Ureter (tissue), 1 donor: ENCODE measurements at places on chromosomes 1 and 21. TPM values are rescaled to one million over a fixed set of nuclear protein-coding genes. Genes with fewer than 3 reads are reported as not detected.
A peak's percentile ranks its signal among the peaks of the same experiment; 100 is the strongest.

Gene TNFRSF25
- total RNA-seq, result 17.1 TPM

Gene LRRC3
- 3.8 TPM for total RNA-seq

Gene SPRR2B
- not detected for total RNA-seq

DNA sequence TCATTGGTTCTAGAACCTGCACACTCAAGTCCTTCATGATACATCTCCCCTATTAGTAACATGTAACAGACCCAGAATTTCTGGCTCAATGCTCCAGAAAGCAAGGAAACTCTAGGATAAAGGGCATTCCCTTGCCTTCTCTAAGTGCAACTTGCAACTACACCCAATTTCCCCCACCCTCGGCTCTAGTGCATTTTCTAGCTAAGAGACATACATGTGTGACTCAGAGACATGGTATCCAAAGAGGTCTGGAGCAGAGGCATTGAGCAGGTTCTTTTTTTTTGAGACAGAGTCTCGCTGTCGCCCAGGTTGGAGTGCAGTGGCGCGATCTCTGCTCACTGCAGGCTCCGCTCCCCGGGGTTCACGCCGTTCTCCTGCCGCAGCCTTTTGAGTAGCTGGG lies 132.9 kb downstream of the ZC3H11B start:
- DNase-seq, result no peak

Gene ARV1
- total RNA-seq, result 24.3 TPM

DNA sequence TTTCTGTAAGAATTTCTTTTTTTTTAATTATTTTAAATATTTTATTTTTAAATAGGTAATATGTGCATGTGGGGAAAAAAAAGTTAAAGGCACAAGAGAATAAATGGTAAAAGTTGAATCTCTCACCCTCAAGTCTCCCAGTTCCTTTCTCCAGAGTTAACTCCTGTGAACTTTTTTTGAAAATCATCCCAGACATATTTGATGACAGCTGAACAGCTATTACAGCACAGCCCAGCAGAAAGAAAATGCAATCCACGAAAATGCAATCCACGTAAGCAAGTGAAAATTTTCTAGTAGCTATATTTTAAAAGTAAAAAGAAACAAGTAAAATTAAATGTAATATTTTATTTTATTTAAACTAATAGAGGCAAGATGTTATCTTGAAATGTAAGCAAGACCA lies 310.0 kb upstream of the RUNX1 start:
- no peak for DNase-seq

DNA sequence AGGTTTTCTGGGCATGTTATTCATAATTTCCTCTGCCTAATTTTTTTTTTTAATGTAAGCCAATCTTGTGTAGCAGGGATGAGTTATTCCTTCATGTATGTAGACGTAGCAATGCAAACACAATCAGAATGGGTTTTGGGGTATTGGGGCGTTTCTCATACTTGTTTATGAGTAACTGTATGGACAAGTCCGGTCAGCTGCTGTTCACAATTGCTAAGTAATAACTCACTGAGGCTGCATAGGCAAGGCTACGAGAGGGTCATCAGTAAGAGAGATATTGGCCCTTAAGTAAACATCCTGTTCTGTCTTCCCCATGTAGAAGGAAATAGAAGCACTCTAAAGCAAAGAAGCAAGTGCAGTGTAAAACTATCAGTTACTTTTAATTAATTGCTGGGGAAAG lies 9.5 kb upstream of the TARS2 start:
- no peak for DNase-seq

GRCh38 chr1:96967311-96967710 lies 245.7 kb downstream of the PTBP2 start:
- no peak for DNase-seq

DNA sequence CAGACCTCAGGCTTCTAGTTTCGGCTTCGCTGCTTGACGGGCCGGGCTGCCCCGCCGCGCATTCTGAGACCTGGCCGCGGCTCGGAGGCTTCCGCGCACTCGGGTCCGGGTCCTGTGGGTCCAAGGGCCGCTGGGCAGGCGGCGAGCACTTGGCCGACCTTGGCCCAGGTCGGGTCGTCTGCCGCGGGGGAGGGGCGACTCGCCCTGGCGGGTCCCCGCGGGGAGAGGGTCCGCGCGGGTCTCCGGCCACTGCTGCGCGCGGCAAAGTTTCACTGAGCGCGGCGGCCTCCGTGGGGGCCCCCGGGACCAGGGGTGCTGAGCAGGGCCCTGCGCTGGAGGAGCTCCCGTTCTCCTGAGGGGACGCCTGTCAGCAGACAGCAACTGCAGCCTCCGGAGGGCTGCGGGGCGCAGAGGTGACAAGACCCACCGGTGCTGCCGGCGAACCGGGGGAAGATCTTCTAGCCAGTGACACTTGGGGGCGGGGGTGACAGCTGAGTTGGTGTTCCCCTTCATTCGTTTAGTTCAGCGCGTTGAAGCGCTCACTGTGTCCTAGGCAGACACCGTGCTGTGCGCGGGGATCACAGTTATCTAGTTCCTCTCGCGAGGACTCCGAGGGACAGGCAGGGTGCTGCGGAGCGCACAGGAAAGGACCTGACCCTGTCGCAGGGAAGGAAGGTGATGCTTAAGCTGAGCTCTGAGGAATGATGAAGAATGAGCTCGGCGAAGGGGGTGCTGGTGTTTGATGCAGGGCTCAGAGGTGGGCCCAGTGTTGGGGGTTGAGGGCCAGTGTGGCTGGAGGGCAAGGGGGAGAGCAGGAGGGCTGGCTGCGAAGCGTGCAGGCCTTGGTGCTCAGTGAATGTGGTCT lies 725 bp downstream of the MTFR1L start:
- DNase-seq, result peak; percentile 68

DNA sequence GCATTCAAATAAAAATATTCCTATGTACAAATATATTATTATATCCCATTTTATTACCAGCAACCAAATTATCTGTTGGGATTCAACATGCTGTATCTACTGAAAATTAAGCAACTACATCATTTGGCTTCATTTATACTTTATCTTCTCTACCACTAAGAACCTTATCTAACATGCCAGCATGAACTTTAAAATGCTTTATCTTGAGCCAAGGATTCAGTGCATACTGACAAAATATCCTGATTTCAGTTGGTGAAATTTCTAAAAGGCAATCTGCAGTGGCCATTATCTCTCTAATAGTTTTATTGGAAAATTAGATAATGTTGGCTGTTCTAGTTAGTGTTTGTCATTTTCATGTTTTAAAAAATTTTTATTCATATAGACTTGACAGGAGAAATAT lies 1149.9 kb downstream of the KCNT2 start:
- no peak for DNase-seq
